ENCODE measurements at places on chromosomes 11 and 22. TPM values are rescaled to one million over a fixed set of nuclear protein-coding genes. Genes with fewer than 3 reads are reported as not detected.

Gene SERPING1
- total RNA-seq: 234 TPM

Gene NPAS4
- not detected for total RNA-seq

Gene MIAT
- total RNA-seq: 0.39 TPM

Gene C11orf52
- total RNA-seq: not detected

Gene OR52H1
- total RNA-seq: 0.16 TPM

Gene SMTNL1
- not detected for total RNA-seq

Gene GTSE1
- total RNA-seq: 5.9 TPM

Gene OR52I2
- not detected for total RNA-seq

Gene TST
- total RNA-seq: 59.8 TPM

Gene CTR9
- 19.5 TPM for total RNA-seq

Gene BTG4
- not detected for total RNA-seq

Gene CD82
- total RNA-seq: 86.1 TPM

Gene SYT8
- not detected for total RNA-seq

Gene DNAJB13
- total RNA-seq: not detected

Gene CELF1
- 58.6 TPM for total RNA-seq

Gene HBB
- total RNA-seq: not detected

Gene TRIM64
- not detected for total RNA-seq

Gene SELENOM
- total RNA-seq: 373 TPM

Data from epithelial cell of alveolus of lung (primary cell).